ENCODE measurements at places on chromosomes 1 and 21.

- peak; percentile 66 for DNase-seq
Measured at GRCh38 chr21:17585875-17586450, 26.7 kb downstream of the BTG3 start.

- peak; percentile 10 for DNase-seq
Measured at GRCh38 chr1:245549996-245550719, 395.4 kb downstream of the KIF26B start.

GRCh38 chr1:86933562-86934377, 19.3 kb downstream of the HS2ST1 start:
- DNase-seq = no peak

- DNase-seq = no peak
Measured at GRCh38 chr1:5598824-5599395, 393.3 kb downstream of the NPHP4 start.

DNA sequence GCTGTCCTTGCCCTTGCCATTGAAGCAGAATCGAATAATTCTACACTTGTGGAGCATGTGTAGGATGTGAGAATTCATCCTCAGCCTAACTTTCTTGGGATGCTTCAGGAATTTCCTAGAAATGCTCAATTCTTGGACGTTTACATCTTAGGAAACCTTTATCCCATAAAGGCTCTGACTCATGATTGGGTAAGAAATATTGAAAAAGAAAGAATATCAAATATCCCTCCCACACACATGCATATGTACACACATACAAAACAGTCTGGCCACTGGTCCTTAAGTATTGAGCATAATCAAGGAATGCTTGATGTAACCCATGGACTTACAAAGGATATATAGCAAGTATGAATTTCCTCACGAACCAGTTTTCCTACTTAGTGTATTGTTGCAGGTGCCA, 83.9 kb upstream of the IPO9 start:
- peak; percentile 67 for DNase-seq

- DNase-seq = no peak
Measured at GRCh38 chr1:55690366-55690765, 475.2 kb upstream of the USP24 start.

- no peak for DNase-seq
Measured at GRCh38 chr21:37532868-37533780, 166.6 kb downstream of the DYRK1A start.

DNA sequence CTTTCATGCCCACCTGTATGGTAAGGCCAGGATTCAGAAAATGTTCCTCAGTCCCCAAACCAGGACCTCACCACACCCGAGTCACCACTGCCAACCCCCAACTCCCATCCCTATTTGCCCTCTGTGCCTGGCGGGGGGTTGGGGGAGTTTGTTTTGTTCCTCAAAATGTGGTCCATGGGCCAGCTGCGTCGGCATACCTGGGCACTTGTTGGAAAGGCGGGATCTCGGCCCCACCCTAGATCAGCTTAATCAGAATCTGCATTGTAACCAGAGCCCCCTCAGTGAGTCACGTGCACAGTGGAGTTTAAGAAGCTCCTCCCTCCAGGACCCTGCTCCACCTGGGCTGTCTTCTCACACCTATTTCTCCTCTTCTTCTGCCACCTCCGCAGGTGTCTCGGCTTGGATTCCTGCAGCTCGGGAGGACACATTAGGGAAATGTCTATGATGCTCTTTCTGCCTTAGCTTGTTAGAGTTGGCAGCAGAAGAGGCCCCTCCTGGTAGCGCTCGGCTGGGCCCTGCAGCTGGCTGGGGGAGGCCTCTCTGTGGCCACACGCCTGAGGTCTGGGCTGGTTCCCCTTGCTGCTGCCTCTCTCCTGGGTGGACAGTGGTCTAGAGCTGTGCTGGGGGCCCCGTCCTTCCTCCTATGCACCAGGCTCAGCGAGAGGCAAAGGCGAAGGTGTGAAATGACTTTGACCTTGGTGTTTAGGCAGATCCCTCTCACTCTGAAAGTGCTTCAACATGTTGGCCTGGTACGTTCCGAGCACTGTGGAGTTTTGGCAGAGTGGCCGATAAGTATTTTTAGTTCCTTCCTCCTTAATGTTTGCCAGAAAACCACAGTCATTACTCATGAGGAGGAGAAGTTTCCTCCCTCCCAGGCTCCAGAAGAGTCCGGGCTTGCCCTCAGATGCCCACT, 41.8 kb upstream of the CAMTA1 start:
- peak; percentile 76 for DNase-seq

DNA sequence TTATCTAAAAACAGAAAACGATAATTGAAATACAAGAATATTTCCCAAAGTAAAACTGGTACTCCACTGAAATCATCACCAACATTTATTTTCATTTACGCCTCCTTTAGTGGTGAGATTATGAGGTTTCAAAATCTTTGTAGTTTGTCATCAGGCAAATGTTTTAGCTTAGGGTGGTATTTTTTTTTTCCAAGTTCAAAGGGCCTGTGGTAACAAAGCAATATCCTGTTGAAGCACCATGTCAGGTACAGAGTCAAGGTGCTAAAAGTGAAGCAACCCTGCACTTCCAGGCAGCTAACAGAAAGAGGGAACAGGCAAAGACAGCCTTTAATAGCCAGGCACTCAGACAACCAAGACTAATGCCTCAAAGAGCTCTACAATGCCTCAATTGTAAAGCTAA, 89.2 kb downstream of the JAK1 start:
- DNase-seq = no peak

DNA sequence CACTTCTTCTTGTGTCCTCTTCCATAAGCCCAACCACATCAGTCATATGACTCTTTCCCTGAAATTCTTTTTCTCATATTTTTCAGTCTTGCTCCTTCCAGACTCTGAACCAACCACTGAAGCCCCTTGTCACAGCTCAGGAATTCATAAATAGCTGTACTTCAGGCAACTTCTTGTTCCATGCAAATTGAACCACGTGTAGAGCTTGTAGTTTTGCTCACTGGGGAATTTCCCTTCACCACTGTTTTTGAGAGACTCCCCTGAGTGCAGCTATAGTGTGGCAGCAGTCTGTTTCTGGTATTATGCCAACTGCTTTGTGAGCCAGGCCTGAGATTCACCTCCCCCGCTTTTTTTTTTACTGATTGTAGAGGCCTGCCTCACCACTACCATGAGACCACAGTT, 150.3 kb upstream of the SPAG17 start:
- DNase-seq = no peak

DNA sequence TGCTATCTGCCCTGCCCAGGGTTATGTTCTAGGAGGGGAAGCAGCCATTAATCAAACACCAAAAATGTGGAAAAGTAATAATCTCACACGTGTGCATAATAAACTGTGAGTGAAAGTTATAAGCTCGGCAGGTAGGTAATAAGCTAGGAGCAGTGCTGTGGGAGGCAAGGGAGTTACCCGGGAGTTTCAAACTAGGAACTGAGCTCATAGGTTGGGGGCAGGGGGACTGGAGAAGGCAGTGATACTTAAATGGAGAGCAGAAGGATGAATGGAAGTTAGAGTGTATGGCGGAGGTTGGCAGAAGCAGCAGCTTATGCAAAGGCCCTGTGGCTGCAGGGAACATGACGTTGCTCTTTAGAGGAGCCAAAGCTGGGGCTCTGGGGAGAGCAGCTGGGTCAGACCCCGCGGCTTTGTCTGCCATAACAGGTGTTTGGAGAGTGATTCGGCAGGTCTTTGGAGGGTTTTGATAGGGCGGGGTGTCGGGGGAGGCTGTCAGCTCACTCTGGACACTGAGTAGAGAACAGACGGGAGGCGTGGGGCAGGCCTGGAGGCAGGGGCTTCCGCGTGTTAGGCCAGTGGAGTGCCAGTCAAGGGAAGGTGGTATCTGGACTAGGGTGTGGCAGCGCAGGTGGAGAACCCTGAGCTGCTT, 20.0 kb downstream of the PTPRF start:
- DNase-seq = no peak

DNA sequence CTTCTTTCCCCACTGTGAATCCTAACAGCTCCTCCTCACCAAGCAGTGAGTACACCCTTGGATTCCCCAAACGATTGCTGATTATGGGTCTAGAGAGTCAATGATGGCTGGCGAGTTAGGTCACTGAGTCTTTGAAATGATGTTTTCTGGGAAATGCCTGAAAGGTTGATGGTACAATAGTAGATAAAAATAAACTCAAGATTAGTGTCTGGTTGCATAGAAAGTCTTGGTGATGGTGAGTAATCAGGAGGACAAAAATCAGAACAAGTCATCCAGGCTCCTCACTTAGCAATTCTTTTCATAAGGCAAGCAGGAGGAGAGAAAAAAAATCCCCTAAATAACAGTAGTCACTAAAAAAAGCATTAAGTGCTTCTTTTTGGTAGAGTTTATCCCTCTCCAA, 22.6 kb downstream of the HLX start:
- peak; percentile 41 for DNase-seq

GRCh38 chr1:107689159-107689558, 275.8 kb downstream of the VAV3 start:
- DNase-seq = no peak

DNA sequence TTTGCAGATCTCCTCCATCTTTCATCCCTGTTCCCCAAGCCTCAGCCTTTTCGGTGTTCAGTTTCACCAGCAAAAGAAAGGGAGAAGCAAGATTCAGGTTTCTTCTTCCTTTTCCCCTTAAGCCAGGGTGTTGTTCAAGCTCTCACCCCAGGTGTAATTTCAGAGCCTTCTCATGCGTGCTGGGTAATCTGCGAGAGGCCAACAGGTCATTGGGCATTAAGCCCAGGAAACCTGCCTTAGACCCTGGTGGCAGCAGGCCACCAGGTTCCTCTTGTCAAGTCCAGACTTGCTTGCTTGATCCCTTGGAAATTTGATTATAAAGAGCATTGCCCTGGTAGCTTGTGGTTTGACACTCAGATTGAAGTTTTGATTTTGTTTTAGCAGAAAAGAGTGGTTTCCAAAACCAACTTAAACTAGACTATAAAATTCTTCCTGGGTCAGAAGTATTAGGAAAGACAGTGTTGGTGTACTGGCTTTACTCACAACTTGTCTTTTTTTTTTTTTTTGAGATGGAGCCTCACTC, 6.9 kb downstream of the AKR1A1 start:
- no peak for DNase-seq

DNA sequence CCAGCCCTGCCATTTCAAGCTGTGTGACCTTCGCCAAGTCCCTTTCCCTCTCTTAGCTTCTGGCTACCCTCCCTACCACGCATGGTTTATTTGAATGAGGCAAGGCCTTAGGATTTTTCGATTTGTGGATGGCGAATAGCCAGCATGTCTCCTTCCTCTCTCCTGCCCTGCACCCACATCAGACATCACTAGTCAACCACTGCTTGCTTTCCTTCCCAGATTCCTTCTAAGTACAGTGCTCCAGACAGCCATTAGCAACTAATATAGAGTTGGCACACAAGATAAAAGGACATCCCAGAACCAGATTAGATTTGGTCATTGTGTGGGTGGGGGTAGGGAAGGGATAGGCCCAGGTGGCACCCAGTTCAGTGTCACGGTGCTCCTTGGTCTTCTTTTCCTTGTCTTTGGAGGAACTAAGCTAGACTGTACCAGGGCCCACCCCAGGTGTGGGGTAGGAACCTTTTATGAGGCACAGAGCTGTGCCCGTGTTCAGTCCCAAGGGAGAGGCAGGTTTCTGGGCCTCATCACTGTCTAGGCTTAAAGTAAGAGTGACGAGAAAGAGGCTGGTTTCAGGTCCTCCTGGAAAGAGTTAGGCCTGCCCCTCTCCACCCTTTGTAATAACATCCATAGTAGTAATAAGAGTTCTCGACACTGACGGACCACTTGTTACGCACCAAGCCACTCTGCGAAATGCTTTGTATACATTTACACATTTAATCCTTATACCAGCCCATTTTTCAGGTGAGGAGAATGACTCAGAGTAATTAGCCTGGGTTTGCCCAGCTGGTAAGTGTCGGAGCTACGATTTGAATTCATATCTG, 8.6 kb downstream of the ALPL start:
- DNase-seq = no peak

- no peak for DNase-seq
Measured at GRCh38 chr1:180217006-180217405, 13.1 kb upstream of the LHX4 start.

DNA sequence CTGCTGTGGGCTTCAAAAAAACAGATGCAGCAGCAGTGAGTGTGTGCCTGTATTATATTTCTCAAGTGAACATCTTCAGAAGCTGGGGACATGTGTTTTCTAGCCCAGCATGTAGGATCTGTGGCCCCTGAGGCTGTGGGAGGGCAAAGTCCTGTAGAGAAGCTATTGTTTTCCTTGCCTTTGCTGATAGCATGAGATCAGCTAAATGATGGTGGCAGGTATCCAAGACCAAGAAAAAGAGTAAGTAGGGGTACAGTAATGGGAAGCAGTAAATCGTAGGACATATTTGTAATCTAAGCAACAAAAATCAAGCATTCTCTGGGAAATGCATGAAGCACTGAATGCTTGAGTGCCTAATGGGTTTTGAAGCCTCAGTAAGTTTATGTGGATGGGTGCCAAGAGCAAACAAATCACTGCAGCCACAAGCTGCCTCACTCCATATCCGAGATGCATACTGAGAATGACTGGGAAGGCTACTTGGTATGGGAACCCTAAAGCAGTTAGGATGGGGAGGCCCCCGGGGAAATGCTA, 98.3 kb downstream of the CD58 start:
- no peak for DNase-seq

GRCh38 chr1:181113059-181113641, 24.6 kb downstream of the IER5 start:
- peak; percentile 86 for DNase-seq

- no peak for DNase-seq
Measured at GRCh38 chr1:6125366-6125765, 54.8 kb downstream of the CHD5 start.

DNA sequence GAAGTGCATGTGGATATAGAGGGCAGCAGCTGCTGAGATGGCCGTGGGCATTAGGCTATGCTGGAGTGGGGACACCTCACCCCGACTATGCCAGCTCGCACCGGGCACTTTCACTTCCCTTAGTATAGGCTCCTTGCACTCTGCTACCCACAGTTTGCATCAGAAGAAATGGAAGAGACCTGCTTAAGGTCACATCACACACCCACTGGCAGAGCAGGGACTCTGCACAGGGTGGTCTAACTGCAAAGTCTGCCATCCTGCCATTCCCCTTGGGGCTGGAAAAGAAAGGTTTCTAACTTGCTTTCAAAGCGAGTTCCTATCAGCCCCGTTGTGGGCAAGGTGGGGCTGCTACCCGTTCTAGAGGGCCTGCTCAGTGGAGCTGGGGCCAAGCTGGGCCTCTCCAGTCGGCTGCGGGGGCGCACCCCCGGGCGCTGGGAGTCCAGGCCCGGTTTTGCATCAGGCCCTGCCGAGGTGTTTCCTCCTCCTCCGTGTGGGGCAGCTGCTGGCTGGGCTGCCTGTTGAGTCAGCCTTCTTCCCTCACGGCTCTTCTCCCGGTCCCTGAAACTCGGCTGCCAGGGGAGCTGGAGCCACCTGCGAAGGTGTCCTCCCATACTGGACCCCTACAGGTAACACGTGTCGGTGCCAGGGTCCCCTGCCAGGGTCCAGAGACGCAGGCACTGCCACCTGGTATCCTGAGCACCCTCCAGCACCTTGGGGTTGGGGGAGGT, at the start of gene SYTL1:
Gene SYTL1, plus strand, starts transcription at position 498 of the 728 bp plus-strand sequence. CDS start 3,313 bp downstream, outside the sequence.
- peak; percentile 67 for DNase-seq

DNA sequence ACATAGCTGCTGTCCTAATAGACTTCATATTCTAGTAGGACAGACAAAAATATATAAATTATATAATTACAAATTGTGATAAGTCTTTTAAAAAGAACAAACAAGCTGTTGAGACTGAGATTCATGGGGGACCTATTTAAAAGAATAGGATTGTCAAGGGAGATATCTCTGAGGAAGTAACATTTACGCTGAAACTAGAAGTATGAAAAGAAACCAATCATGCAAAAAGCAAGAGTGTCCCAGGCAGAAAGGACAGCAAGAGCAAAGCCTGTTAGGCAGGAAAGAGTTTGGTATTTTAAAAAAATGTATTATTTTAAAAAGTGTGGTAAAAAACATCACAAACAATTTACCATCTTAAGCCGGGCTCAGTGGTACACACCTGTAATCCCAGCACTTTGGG, 9.1 kb upstream of the METTL13 start:
- no peak for DNase-seq

- no peak for DNase-seq
Measured at GRCh38 chr1:232789651-232790050, 15.6 kb upstream of the MAP10 start.
